ENCODE measurements at places on chromosomes 5 and 9.

DNA sequence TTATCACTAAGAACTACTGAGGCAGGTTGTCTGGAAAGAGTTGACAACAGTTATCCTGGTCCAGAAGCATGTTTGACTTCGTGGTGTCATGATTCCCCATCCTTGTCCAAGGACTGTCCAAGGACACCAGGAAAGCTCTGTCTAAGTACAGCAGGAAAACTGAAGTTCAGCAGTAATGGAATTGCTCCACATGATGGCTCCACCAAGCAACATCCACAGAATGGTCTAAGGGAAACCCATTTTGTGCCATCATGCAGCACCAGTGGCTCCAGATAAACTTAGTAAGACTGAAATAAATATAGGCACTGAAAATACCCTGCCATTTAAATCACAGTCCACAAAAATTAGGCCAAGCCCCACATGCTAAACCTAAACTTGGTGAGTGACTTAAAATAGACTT, 192.8 kb downstream of the CDH18 start:
- DNase-seq, result no peak

DNA sequence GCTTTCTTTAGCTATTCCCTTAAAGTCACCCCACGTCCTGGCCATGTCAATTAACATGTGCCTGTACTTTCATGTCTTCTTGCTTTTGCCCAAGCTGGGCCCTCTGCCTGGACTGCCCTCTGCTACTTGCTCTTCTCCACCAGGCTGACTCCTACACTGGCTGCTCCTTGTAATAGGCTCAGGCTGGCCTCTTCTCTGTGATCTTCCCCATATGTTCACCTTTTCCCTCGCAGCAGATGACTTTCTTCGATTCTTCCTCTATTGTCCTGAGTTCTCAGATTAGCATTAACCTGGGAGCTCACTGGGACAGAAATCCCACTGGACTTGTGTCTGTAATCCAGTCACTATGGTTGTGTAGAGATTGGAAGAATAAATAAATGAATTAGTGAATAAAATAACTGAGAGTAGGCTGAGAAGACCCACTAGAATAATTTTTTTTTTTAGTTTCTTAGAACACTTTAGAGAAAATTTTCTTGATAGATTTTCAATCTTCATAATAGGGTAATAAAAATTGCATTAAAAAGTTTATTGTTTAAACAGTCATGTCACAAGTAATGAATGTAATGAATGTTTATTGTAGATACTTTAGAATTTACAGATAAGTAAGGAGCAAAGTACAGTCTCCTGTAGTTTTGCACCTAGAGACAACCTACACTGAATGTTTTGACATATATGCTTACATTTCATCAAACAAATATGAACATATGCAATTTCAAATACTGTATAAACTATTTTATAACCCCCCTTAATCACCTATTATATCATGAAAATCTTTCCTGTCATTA, 47.4 kb upstream of the TNFSF15 start:
- no peak for DNase-seq

DNA sequence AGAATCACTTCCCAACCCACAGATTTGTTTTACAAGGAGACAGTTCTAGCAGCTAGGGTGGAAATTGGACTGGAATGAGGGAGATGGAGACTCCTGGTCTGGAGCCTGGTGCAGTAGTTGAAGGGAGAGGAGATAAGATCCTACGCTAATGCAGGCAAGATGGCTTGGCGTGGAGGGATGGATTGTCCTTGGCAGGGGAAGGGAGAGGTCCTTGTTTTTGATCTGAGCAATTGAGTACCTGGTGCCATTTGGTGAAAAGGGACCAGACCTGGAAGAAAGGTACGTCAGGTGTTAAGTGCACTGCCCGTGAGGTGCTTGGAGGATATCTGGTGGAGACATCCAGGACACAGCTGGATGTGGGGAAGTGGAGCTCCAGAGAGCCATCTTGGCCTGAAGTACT, 35.7 kb downstream of the ANGPTL2 start:
- no peak for DNase-seq

GRCh38 chr9:117709936-117710335, 5.7 kb downstream of the TLR4 start:
- no peak for DNase-seq

DNA sequence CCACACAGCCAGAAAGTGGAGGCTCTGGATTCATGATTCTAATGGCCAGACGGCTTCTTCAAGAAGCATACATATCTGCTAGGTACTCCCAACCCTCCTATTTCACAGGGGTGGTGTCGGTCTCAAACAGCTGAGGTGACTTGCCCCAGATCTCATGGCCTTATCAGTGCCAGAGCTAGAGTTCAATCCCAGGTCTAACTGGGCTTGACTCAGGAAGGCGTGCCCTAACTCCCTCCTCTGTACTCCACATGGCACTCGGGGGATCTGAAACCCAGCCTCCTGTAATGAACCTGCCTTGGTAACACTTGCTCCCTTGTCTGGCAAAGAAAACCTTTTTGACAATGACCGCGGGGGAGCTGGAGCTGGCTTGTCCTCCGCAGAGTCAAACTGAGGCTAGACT, 2.1 kb downstream of the QRFP start:
- DNase-seq, result no peak

DNA sequence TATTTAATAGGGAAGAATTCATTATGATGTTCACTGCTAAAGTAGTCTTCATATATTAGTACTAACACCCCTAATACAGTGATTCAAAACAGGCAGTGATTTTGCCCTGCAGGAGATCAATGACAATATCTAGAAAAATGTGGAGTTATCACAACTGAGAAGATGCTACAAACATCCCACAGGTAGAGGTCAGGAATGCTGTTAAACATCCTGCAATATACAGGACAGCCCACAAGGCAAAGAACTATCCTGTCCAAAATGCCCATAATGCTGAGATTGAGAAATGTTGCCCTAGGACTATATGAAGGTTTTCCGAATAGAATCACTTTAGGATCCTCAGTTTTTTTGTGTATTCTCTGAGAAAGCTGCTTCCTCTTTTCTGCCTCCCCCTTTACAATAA, 15.3 kb downstream of the RORB start:
- DNase-seq, result no peak

GRCh38 chr5:137791387-137791786, 37.2 kb upstream of the HNRNPA0 start:
- no peak for DNase-seq

GRCh38 chr5:93635991-93636390, 53.0 kb downstream of the NR2F1 start:
- no peak for DNase-seq

DNA sequence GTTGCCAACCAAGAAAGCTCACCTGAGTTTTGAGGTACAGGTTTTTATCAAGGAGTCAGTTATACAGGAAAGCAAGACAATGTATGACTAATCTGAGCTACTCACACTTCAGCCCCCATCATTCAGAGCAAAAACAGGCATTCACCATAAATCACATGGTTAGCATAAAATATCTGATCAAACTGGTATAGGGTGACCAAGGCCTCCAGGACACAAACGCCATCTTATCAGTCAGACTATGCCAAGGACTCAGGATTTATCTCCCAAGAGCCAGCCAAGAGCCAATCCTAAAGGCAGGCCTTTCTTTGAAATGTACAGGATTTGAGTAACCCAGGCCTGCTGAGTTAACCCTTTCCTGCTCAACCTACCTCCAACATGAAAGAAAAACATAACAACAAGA, 313.0 kb upstream of the NREP start:
- no peak for DNase-seq

DNA sequence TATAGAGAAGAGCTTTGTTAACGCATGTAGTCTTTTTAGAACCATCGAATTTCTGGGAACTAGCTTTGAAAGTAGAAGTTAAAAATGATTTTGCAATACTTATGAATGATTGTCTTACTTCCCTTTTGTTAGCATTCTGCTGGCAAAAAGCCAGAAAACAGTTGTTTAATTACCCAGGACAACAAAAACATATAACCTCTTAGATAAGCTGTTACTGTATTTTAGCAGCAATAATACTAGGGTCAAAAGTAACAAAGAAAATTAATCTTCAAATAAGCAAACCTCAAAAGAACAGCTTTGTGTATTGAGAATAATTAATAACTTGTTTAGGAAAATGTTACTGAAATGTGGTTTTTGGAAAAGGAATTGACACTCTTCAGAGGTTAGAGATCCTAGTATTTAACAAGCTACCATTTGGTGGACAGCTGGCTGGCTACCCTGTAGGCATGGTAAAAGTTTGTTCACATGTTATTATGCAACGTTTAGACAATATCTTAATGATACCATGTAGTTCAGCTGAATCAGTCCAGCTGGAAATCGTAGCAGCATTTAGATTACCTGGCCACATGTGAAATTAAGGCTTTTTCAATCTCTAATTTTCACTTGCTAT, 3.8 kb downstream of the FGF10 start:
- no peak for DNase-seq

GRCh38 chr5:169268019-169268418, 32.9 kb downstream of the SLIT3 start:
- DNase-seq, result no peak

DNA sequence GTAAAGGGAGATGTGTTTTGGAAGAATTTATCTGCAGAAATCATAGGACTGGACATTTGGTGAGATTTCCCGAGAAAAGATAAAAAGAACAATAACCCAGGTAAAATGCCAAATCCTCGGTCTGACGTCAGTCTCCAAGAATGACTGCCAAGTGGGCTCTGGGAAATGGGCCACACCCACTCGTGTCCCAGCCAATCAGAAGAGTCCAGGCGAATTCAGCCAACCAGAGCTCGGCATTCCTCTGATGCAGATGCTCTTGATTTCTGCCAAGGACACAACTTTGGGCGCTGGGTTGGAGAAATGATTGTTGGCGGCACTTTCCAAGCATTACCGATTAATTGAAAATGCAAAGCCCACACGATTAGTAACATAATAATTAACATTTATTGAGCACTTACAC, 73.3 kb downstream of the FGF18 start:
- no peak for DNase-seq

GRCh38 chr9:13324988-13325387, 45.5 kb upstream of the MPDZ start:
- DNase-seq, result no peak
